HT-29 (cell line): ENCODE measurements at places on chromosomes 16 and 17.
A peak's percentile ranks its signal among the peaks of the same experiment; 100 is the strongest.

DNA sequence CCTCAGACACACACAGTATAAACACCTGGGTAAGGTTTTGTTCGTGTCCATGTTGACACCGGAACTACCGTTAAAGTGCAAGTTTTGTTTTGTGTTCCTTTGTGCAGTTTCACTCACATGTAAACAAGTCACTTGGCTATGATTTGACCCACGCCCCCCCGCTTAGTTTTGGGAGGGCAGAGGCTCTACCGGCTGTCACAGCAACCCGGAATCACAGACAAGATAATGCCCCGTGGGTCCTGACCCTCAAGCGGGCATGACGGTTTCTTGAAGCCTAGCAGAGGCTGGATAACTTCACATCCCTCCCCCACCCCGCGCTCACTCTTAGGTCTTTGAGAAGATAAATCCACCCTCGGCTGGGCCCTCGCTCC lies 1.7 kb downstream of the RASD1 start:
- DNase-seq, result no peak

DNA sequence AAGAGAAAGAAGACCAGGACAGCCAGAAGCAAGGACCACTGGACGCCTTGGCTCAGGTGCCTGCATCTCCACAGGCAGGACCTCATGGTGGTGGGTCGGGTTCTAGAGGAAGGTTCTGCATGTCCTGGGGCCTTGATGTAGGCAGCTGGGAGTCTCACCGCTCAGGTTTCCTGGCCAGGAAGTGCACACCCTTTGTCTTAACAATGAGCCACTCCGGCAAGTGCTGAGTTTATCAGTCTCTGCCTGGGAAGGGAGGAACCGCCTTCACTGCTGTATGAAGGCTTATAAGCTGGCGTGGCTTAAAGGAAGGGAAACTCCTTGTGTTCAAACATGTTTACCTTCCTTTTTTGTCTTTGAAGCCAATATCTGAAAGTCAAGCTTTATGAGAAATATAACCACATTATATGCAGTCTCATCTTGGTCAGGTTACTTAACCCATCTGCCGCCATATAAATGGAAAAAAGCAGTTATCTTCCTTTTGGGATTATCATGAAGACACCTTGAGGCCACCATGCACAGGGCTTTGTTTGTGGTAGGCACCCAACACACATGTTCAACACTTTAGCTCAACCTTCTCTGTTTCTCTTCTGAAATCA lies at the start of gene ST6GALNAC1:
ST6GALNAC1 (minus strand) TSS at position 205 of the 596 bp plus-strand sequence; CDS start at position 86, 119 bp downstream.
- peak; percentile 62 for DNase-seq

DNA sequence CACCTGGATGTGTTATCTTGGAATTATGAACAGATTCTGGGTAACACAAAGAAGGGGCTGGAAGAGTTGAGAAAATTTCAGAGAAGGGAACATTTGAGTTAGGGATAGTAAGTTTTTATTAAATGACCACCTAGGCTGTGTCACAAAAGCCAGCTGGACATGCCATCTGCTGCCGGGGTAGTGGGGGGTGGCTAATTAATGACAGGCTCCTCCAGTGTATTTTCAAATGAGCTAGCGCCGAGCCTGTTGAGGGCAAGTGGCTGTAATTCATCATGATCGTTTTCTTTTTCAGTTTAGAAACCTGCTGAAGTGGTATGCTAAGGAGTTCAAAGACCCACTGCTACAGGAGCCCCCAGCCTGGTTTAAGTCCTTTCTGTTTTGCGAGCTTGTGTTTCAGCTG lies 6.2 kb downstream of the TMEM97 start:
- DNase-seq, result no peak

GRCh38 chr17:59361386-59361785 lies 29.9 kb downstream of the YPEL2 start:
- no peak for DNase-seq

DNA sequence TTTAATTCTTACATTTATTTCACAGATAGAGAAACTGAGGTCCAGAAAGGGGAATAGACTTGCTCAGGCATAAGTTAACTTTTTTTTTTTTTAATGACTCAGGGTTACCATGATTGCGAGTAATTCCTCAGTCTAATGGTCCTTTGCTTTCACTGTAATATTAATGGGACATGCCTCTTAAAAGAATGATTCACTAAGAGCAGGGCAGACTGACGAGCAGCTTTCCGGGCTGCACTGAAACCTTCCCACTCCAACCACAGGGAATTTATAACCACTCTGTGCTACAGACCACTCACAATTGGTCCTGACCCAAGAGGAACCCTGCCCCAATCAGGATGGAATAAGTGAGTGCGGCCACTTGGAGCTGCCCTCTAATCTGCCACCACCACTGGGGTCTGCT lies 5.7 kb downstream of the HOXB2 start:
- DNase-seq, result no peak

DNA sequence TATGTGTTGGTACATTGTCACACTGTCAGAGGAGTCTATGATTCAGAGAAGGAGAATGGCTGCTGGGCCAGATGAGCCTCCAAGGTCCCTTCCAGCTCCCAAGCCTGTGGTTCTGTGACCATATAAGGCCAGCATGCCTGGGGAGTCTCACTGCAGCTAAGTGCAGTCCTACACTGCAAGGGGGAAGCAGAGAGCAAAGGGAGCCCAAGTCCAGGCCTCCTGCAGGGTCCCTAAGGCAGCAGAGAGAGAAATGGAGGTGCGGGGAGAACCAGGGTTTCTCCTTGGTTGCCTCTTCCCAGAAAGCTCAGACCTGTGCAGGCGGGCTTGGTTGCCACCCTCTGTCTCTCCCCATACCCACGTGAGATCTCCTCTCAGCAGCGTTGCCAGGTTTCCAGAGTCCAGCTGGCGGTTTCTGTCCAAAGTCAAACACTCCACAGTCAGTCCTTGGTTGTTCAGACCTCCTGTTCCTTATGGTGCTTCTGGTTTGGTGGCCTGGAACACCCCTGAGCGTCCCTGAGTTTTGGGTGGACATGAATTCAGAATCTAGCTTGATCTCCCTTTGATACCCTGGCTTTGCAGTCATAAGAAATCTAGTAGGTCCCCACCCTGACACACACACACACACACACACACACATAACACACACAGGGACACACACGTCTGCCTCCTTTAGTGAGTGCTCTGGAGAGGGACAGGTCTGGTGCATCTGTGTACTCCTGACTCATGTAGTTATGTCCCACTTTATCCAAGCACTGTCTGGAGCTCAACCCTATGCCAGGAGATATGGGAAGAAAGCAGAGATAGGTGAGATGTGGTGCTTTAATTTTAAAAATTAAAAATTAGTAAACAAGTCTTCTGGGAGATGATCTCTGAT lies 78.8 kb downstream of the GNAO1 start:
- no peak for DNase-seq

- no peak for DNase-seq
Measured at GRCh38 chr17:58968426-58969061, 138.1 kb downstream of the TRIM37 start.

DNA sequence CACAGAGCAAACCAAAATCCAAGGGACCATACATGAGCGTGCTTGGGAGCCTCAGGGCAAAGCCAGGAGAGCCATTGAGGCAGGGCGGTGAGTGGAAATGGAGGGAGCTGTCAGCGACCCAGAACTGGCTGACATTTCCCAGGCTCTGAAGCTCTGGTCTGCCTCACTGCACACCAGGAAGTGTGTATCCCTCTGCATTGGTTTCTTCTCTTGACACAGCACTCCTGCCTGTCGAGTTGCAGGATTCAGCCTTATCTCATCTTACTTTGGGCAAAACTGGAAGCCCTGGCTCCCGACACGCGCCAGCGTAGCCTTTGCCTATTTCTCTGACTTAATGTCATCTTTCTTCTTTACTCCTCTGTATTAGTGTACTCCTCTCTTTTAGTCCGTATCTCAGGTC lies 144.7 kb upstream of the HS3ST3A1 start:
- no peak for DNase-seq

- no peak for DNase-seq
Measured at GRCh38 chr17:74017466-74017865, 186.0 kb upstream of the RPL38 start.

DNA sequence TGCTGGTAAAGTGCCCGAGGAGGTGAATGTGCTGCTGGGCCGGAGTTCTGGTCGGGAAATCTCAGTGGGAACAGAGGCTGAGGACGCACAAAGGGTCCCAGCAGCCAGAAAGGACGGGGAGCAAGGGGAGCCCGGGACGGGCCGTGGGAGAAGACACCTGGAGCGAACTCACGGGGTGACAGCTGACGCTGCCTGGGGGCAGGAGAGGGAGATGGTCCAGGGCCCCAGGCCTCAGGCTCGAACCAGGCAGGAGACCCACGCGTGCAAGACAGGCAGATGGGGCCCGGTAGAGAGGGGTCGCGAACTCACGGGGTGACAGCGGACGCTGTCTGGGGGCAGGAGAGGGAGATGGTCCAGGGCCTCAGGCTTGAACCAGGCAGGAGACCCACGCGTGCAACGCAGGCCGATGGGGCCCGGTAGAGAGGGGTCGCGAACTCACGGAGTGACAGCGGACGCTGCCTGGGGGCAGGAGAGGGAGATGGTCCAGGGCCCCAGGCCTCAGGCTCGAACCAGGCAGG lies 72.9 kb downstream of the METRNL start:
- DNase-seq, result no peak

DNA sequence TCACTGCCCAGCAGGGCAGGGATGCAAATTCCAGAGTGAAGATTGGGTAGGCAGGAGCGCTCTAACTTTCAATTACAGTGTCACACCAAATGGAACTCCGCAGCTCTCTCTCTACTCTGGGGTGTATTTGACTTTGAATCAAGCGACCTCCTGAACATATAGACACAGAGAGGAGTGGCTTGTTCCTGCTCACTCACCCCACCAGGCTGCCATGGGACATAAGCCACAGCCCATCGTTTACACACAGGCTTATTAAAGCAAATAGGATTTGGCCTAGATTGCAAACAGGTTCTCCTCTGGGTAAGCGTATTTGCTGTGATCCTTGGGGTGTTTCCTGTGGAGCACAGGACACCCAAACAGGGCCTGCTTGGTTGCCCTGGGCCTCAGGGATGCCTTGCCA lies 281.6 kb upstream of the CCL2 start:
- no peak for DNase-seq

DNA sequence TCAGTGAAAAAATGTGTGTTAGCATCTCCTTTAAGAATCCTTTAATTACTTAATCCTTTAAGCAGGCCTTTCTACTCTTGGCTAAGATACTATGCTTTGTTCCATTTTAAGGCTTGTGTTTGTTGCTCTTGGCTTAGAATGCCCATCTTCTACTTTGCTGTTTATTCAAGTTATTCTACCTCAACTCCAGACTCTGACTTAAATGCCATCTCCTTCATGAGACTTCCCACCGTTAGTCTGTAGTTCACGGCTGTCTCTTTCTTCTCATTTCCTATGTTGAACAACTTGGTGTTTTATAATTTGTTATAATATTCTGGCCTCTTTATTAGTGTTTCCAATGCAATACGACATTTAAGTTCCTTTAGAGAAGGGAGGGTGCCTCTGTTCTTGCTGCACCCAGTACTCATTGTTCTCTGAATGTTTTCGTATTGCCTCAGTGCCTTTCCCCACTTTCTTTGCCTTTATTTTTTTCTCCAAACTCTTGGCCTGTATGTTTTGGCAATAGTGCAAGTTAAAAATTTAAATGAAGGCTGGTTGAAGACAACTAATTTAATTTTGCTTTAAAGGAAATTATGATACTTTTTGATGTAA lies 6.1 kb upstream of the KRT10 start:
- DNase-seq, result no peak

- DNase-seq, result no peak
Measured at GRCh38 chr16:88442383-88442726, 10.7 kb upstream of the ZFPM1 start.

DNA sequence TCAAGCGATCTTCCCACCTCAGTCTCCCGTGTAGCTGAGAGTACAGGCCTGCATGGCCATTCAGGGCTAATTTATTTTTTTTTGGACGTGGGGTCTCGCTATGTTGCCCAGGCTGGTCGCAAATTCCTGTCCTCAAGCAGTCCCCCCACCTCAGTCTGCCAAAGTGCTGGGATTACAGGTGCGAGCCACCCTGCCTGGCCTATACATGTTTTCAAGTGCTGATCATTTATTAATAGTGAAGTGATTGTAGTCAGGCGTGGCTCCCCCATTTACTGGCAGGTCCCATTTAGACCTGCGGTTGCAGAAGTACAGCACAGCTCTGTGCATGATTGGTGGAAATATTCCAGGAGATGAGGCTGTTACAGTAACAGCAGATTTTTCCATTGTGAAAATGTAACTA lies 8.4 kb downstream of the FOXK2 start:
- DNase-seq, result no peak

- no peak for DNase-seq
Measured at GRCh38 chr17:6670571-6670970, 19.0 kb downstream of the C17orf100 start.

DNA sequence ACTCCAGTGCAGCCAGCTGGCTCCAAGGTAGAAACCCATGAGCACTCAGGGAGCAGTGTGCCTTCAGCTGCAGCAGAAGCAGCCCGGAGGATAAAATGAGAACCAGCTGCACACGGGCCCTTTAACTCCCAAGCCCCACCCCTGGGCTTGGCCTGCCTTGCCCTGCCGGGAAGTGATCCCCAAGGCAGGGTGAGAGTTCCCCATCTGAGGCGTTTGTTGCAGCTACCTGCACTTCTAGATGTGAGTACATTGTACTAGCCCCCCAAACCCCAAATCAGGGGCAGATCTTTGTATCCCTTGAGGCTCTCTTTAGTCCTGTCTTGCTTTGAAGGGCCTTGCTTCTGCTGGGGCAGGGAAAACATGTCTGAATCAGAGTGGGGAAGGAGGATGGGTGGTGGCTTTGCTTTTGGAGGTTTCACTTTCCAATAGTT lies at the start of gene MVP:
MVP (plus strand) TSS at position 192 of the 431 bp plus-strand sequence. CDS start 10,088 bp downstream, outside the sequence.
- peak; percentile 75 for DNase-seq

GRCh38 chr16:67807148-67807682 lies 526 bp downstream of the TSNAXIP1 start:
- DNase-seq, result no peak

DNA sequence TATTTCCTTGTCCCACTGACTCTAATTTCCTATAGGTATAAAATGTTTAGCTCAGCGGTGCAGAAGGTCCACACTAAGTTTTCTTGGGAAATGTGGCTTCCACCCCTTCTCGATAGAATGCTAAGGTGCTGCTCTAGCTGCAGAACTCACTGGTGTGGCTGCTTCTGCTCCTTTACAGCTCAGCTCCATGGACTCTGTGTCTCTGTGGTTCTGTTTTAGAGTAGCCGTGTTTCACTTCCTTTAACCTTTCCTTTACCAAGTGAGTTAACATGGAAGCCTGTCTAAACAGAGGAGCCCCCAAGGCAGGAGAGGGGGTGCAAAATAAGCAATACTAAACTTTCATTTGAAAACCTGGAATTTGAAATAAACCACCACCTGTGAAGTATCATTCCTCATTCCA lies 65.3 kb downstream of the SPECC1 start:
- no peak for DNase-seq

DNA sequence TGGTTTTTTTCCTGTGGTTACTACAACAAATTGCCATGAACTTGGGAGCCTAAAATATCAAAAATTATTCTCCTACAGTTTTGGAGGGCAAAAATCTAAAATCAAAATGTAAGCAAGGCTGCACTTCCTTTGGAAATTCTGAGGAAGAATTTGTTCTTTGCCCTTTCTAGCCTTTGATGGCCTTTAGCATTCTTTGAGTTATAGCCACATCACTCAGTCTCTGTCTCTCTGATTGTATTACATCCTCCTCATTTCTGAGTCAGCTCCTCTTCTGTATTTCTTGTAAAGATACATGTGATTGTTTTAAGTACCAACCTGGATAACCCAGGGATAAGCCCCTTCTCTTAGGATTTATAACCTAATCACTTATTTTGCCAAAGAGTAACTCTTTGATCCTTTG lies 282.0 kb downstream of the BCAS3 start:
- DNase-seq, result no peak

- DNase-seq, result no peak
Measured at GRCh38 chr16:69867784-69868560, 83.2 kb upstream of the CLEC18A start.
